ENCODE measurements at places on chromosomes 2 and 18.

DNA sequence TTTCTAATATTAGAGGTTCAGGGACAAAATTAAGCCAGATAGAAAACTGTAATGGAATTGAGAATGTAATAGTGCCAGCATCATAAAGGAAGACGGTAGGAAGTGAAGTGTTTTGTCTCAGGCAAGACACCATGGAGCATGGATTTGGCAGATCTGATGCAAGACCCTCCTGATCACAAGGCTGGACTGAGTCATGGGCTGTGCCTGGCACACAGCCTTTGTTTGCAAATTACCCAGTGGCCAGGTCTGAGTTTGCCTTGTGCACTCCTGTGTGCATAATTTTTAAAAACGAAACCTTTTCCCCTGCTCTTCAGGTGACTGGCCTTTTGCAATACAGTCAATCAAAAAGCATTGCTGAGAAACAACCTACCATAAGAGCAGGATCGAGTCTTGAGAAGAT lies 2.0 kb upstream of the UPP2 start:
- DNase-seq: no peak

DNA sequence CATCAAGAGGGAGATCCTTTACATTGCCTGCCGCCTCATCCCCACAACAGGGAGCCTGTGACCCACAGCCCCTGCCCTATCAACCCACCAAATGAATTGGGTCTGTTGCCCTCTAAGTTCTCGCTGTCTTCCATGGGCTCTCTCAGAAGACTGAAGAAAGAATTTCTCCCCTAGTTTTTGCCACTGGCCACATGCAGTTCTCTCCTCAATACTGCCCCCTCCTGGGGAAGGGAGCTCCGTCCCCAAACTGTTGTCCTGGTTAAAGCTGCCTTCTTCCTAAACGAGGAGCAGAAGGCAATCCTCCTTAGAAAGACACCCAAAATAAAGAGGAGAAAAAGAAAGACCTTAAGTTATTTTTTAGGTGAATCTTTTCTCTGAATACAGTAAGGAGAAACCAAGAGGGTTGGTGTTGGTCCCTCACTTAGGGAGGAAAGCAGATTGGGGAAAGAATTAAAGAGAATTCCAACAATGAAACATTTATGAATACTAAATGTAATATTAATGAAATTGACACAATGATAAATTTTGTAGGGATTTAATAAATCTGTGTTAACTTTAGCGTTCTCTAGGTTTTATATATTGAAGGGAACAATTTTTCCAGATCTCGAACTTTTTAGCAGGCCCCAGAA lies 31.1 kb upstream of the SATB2 start:
- DNase-seq: peak; percentile 15

DNA sequence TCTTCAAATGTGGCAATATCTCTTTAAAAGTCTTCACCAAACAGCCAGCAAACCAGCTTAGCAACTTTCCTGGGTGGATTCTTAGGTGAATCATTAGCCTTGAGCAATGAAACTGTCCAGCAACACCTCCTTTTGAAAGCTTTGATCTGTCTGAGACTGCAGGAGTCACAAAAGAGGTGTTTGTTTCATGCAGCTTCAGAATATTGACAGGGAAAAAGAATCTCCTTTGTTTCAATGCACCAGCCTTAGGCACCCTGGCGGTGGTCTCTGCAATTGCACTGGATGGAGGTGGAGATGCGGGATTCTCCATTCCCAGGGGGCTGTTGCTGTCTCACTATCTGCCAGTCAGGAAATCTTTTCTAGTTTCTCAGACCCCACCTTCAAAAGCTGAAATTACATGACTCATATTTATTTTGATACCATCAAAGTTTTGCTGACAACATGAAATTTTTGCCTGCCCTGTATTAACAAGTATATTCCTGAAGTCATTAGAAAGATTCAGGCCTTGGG lies 76.0 kb upstream of the DSG1 start:
- DNase-seq: no peak

DNA sequence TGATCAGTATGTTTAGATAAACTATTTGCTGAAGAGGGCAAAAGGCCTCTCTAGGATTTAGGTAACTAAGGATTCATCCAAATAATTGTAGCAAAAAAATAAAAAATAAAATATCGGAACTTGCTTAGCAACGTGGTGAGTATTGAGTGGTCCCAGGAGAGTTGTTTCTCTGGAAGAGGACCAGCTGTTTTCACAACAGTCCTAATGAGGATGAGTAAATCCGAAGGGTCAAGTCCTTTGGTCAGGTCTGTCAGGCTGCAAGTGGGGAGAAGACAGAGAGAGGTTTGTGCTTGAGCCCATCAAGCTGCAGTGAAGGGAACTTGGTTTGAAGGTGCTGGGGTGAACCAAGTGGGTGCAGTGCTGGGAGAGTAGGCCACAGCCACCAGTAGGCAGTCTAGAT lies 539.2 kb downstream of the SLC4A3 start:
- no peak for DNase-seq

DNA sequence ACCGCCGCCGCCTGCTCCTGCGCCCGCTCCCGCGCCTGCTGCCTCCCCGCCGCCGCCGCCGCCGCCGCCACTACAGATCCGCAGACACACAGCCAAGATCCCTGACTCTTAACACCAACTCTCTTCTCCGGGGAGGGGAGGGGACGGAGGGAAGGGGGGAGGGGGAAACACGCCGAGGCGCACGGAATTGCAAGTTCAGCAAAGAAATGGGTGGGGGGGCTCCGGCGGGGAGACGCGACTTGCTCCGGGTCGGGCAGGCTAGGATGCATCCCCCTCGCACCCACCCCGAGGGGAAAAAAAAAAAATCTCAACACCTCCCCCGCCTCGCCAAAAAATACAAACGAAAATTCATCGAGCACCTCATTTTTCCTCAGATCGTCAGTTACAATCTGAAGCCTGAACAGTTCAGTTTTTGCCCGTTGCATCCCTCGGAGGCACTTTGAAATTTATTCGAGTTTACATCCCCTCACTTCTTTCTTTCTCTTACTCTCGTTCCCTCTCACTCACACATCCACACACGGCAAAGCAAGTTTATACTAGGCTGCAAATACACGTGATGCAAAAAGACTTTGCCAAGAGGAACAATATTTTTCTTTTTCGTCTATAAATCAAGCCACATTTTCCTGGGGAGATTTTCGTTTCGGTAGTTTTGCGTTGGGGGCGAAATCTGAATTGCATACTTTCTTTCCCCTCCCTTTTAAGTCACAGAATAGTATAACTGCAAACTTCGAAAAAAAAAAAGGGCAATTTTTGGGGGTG lies at the start of gene TCF4:
Gene TCF4, minus strand, starts transcription at position 82 of the 759 bp plus-strand sequence. CDS start 1,076 bp downstream, outside the sequence.
- DNase-seq: peak; percentile 63

- DNase-seq: no peak
Observed at GRCh38 chr2:39498786-39499185, 61.7 kb upstream of the MAP4K3 start.

- no peak for DNase-seq
Observed at GRCh38 chr18:11500153-11501122, 109.0 kb upstream of the SLC35G4 start.

GRCh38 chr2:5690286-5690685 lies 1.9 kb upstream of the SOX11 start:
- DNase-seq: no peak
